ENCODE measurements at places on chromosomes 4 and X.

- peak overlapping the region; percentile 20 for H3K27ac ChIP-seq
- H3K27me3 ChIP-seq = no peaks in the 10 kb centered on the region
- no peaks in the 10 kb centered on the region for H3K36me3 ChIP-seq
- no peak for DNase-seq
- no peaks in the 10 kb centered on the region for H3K4me1 ChIP-seq
- H3K4me3 ChIP-seq = no peak overlapping the region
These were observed 102.3 kb upstream of the MTM1 start for GRCh38 chrX:150465881-150466775.

GRCh38 chr4:105992641-105993305 is 97.5 kb downstream of the NPNT start:
- no peaks in the 10 kb centered on the region for H3K36me3 ChIP-seq
- no peaks in the 10 kb centered on the region for H3K27me3 ChIP-seq
- DNase-seq = no peak
- peaks cover 12% of the 10 kb centered on the region for H3K4me1 ChIP-seq
- no peak overlapping the region for H3K27ac ChIP-seq
- no peak overlapping the region for H3K4me3 ChIP-seq

DNA sequence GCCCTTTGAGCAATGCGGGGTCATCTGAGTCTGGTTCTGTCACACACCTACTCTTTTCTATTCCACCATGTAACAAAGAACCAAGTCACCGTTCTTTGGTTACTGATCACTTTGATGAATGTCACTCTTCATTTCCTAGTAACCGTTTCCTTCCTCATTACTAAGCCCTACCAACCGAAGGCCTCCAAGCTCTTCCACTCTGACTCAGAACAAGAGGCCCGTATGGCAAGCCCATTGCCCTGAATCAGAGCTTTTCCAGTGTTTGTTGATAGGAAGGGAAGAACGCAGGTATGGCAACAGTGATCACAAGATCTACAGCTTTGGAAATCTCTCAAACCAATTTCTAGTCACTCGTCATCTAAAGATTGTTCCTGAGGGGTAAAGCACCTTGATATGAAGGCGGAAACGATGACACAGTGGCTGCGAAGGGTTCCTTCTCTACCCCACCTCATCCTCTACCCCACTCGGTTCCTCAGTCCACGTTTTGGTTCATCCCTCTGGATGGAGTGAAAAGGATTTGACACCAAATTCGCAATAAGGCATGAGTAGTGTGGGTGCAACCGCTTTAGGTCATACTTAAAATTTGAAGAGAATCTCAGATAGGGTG is 28.0 kb upstream of the CD40LG start:
- H3K4me3 ChIP-seq = no peak overlapping the region
- no peaks in the 10 kb centered on the region for H3K36me3 ChIP-seq

GRCh38 chrX:119427024-119427794 is 28.1 kb downstream of the SLC25A43 start:
- no peak overlapping the region for H3K27ac ChIP-seq
- H3K36me3 ChIP-seq = peaks cover 5% of the 10 kb centered on the region
- DNase-seq = peak; percentile 27
- no peaks in the 10 kb centered on the region for H3K27me3 ChIP-seq
- no peaks in the 10 kb centered on the region for H3K4me1 ChIP-seq

GRCh38 chr4:128009428-128009827 is 44.2 kb downstream of the ABHD18 start:
- no peak for DNase-seq
- no peaks in the 10 kb centered on the region for H3K27me3 ChIP-seq

DNA sequence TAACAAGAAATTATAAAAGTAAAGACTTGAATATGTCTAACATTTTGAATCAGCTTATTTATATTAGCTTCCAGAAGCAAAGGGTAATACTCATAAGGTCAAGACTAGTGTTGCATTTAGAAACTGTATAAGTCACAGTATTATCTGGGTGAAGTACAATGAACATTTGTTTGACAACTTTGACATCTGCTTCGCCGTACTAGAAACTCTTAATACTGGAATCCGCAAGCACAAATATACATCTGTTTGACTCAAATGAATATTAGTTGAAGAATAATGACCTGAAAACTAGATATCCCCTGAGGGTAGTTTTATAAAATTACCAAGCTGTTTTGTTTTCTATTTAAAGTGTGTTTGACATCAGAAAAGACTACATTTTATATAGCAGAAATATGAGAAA is 135.4 kb upstream of the ATOH1 start:
- no peaks in the 10 kb centered on the region for H3K4me1 ChIP-seq
- H3K36me3 ChIP-seq = no peaks in the 10 kb centered on the region
- no peak for DNase-seq
- no peaks in the 10 kb centered on the region for H3K27me3 ChIP-seq

GRCh38 chr4:92421920-92422319 is 118.2 kb downstream of the GRID2 start:
- H3K27me3 ChIP-seq = no peaks in the 10 kb centered on the region
- no peaks in the 10 kb centered on the region for H3K4me1 ChIP-seq

GRCh38 chr4:140740422-140740821 is 15.8 kb downstream of the TBC1D9 start:
- no peak for DNase-seq
- peaks cover 27% of the 10 kb centered on the region for H3K4me1 ChIP-seq
- no peaks in the 10 kb centered on the region for H3K36me3 ChIP-seq
- H3K27me3 ChIP-seq = no peaks in the 10 kb centered on the region
- no peak overlapping the region for H3K4me3 ChIP-seq

GRCh38 chr4:87521319-87521718 is 7.9 kb downstream of the SPARCL1 start:
- no peaks in the 10 kb centered on the region for H3K36me3 ChIP-seq
- peaks cover 18% of the 10 kb centered on the region for H3K4me1 ChIP-seq
- H3K4me3 ChIP-seq = no peak overlapping the region
- peak overlapping the region; percentile 76 for H3K27ac ChIP-seq

DNA sequence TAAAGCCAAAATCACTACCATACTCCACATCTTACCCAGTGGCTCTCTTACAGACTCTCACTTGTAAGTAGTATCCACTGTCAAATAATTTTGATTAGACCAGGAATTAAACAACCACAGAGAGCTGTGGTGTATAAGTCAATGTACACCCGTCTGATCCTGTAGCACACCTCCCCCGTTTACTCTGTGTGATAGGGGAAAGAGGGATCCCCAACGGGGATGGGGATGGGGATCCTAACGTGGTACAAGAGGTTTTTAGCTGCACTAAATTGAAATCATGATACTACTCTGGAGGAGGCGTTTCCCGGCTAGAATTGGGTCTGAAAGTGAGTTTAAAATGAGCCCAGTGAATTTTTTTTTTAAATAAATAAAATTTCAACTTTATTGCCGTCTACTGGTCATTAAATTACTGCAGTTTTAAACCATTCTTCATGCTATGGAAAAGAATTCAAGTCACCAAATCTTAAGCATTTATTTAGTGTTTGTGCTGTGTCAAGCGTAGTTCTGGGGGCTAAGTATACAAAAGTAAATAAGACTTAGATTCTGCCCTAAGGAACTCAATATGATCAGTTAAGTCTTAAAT is 76.6 kb downstream of the INTS12 start:
- no peak overlapping the region for H3K4me3 ChIP-seq
- peaks cover 39% of the 10 kb centered on the region for H3K4me1 ChIP-seq
- no peaks in the 10 kb centered on the region for H3K27me3 ChIP-seq
- DNase-seq = no peak
- H3K27ac ChIP-seq = no peak overlapping the region

- no peak overlapping the region for H3K4me3 ChIP-seq
- no peaks in the 10 kb centered on the region for H3K36me3 ChIP-seq
- H3K4me1 ChIP-seq = no peaks in the 10 kb centered on the region
- peak; percentile 32 for DNase-seq
- H3K27ac ChIP-seq = no peak overlapping the region
- no peaks in the 10 kb centered on the region for H3K27me3 ChIP-seq
These were observed 19.2 kb downstream of the CC2D2A start for GRCh38 chr4:15488658-15489470.

DNA sequence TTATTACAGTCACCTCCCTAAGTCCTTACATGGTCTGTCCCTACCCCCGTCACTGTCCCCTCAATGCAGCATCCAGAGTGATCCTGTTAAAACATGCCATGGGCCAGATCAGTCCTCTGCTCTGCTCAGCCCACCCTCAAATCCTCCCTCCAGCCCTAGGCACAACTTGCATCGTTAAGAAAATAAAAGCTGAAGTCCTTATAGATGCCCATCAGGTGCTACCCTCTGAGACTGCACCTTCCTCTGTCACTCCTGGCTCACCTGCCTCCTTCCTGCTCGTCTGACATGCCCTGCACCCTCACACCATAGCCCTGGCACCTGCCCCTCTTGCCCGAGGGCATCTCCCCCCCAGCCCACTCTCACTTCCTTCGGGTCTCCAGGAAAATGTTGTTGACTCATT is 4.1 kb downstream of the STK32B start:
- H3K27me3 ChIP-seq = peaks cover 29% of the 10 kb centered on the region
- no peak overlapping the region for H3K27ac ChIP-seq
- H3K4me1 ChIP-seq = peaks cover 24% of the 10 kb centered on the region
- no peaks in the 10 kb centered on the region for H3K36me3 ChIP-seq
- no peak for DNase-seq
- no peak overlapping the region for H3K4me3 ChIP-seq

DNA sequence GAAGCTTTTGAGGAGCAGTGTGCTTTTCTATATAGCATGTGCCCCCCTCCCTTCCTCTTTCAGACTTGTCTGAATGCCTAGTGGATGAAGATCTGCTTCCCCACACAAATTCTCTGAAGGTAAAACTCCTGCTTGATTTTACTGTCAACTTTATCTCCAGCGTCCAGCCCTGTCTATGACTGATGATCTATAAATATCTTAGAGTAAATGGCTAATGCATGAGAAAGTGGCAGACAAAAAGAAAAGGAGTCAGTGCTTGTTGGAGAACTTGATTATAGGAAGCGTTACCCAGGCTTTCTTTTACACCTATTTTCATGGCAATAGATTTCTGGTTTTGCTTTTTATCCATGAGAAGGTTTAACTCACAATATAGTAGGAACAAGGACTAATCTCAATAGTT is 168.3 kb upstream of the HS3ST1 start:
- H3K27me3 ChIP-seq = no peaks in the 10 kb centered on the region
- no peaks in the 10 kb centered on the region for H3K36me3 ChIP-seq
- no peak overlapping the region for H3K4me3 ChIP-seq
- H3K4me1 ChIP-seq = no peaks in the 10 kb centered on the region
- peak overlapping the region; percentile 54 for H3K27ac ChIP-seq

- no peaks in the 10 kb centered on the region for H3K4me1 ChIP-seq
- H3K36me3 ChIP-seq = no peaks in the 10 kb centered on the region
- no peak for DNase-seq
- peaks cover 2% of the 10 kb centered on the region for H3K27me3 ChIP-seq
These were observed 20.8 kb downstream of the ARHGEF6 start for GRCh38 chrX:136759968-136760367.

GRCh38 chr4:24915121-24915922 is 2.5 kb upstream of the CCDC149 start:
- no peak overlapping the region for H3K27ac ChIP-seq
- H3K4me3 ChIP-seq = no peak overlapping the region
- peaks cover 5% of the 10 kb centered on the region for H3K4me1 ChIP-seq
- DNase-seq = no peak
- H3K36me3 ChIP-seq = peaks cover 5% of the 10 kb centered on the region

DNA sequence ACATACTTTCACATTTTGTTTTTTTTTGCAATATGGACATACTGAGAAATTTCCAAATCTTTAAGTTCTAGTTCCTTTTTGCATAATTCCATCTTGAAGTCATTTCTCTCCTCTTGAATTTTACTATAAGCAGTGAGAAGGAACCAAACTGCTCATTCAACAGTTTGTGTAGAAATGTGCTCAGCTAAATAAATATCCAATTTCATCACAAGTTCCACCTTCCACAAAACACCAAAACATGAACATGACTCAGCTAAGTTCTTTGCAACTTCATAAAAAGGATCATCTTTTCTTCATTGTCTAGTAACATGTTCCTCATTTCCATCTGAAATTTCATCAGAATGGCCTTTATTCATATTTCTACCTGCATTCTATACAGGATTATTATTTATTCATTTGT is 77.3 kb upstream of the FGF13 start:
- H3K4me3 ChIP-seq = no peak overlapping the region
- H3K27me3 ChIP-seq = no peaks in the 10 kb centered on the region
- H3K4me1 ChIP-seq = no peaks in the 10 kb centered on the region
- H3K36me3 ChIP-seq = no peaks in the 10 kb centered on the region
- DNase-seq = no peak

DNA sequence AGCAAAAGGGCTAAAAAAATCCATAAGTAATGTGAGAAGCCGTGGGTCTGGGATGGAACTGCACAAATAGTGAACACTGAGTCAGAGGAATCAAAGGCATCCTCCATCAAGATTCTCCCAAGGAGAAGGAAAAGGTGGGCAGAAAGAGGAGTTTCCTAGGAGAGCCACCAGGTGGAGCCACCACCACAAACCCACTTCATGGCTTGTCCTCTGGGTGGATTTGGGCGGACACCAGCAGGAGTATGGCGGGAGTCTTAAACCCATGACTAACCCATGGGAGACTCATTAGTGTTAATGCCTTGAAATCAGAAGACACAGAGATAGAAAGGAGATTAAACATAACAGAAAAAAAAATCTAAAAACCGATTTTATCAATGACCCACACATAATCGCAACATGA is 147.7 kb downstream of the SH3KBP1 start:
- no peaks in the 10 kb centered on the region for H3K36me3 ChIP-seq
- H3K27me3 ChIP-seq = no peaks in the 10 kb centered on the region
- DNase-seq = peak; percentile 65
- no peak overlapping the region for H3K27ac ChIP-seq

DNA sequence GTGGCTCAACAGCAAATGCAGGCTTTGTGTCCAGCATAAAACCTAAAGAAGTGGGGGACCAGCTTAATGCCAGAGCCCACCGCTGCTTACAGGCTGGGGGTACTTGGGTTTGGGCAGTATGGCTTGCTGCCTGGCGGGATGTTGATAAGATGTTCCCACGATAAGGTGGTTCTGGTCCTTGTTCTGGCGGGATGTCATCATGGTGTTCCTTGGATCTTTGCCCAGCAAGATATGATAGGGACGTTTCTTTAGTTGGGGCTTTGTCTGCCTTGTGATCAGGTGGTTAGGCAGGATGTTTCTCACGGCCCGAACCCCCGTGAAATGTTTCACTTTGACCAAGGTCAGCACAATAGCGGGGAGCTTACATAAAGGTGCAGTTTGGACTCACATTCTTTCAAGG is 35.3 kb downstream of the PNPLA4 start:
- H3K36me3 ChIP-seq = peaks cover 8% of the 10 kb centered on the region
- H3K27me3 ChIP-seq = no peaks in the 10 kb centered on the region
- H3K4me1 ChIP-seq = no peaks in the 10 kb centered on the region
- H3K27ac ChIP-seq = no peak overlapping the region
- DNase-seq = no peak

DNA sequence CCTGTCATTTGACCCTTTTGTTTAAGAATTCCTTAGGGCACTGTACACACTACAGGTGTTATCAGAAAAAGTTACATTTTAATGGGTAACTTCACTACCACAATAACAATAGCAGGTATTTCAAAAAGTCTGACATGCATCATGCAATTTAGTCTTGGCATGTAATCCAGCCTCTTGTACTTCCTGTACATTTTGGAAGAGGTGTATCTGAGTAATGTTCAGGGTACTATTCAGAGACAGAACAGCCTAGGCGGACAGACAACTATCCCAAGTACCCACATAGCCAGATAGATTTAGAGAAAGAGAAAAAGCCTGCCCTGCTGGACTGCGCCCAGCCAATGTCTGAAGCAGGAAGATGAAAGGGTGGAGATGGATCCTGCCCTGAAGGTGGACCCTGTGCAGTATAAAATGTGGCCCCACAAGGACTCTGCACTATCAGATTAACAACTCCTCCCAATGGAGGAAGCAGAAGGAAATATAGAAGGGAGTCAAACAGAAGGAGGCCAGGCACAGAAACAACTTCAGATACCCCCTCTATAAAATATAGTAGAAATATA is 8.5 kb downstream of the UGT2B7 start:
- H3K27me3 ChIP-seq = no peaks in the 10 kb centered on the region
- H3K4me1 ChIP-seq = no peaks in the 10 kb centered on the region
- no peak overlapping the region for H3K4me3 ChIP-seq
- no peaks in the 10 kb centered on the region for H3K36me3 ChIP-seq
